Activated CD4-positive, alpha-beta T cell treated with anti-CD3 and anti-CD28 coated beads for 36 hours (primary cell): ENCODE measurements at places on chromosomes 3 and 15. TPM values are rescaled to one million over a fixed set of nuclear protein-coding genes. Genes with fewer than 3 reads are reported as not detected.

The SCAANT1 gene
- not detected for total RNA-seq

The CCR1 gene
- 0.16 TPM for total RNA-seq

DNA sequence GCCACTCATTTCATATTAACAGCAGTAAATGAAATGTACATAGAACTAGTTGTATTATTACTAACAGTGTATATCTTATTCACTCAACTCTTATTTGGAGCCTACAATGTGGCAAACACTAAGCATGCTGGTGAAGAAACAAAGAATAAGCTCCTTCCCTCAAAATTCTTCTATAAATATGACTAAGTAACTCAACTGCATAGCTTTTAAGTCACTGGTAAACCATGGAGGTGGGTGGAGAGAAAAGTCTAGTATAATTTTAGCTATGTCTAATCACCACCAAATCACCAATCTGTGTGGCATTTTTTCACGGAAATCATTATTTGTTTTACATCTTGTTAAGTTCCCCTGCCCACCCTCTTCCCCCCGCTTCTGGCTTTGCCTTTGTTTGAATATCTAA is 17.5 kb downstream of the COPS2 start:
- DNase-seq = no peak

DNA sequence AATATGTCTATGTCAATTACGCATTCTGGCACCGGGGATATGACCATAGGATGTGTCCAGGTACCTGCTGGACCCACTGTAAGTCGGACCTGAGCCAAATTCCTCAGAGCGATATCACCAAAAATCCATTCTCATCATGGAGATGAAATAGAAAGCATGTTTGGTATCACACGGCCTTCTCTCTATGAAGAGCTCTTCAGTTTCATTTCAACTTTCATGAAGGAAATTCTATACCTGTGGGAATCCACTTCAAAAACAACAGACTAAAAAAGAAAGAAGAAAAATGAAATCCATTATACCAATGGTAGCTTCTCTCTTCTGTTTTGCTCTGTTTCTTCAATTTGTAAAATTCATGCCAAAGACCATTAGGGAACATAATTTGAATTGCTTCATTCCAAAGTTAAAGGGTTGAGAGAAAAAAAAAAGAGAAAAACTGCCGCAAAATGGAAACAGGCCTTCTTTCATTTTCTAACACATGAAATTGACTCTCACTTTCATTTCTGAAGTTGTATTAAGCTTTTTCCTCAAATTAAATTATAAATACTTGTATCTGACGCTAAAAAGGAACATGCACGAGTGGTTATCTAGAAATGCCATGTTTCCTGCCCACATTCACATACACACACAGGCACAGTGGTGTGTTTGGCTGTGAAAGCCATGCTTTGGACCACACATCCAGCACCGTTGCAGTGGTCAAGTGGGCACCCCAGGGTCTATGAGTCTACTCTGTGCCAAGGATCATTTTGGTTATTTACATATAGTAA is 46.9 kb upstream of the DIPK2A start:
- DNase-seq = no peak

- DNase-seq = no peak
These were observed 520.1 kb downstream of the ROBO1 start for GRCh38 chr3:79247725-79248043.

GRCh38 chr3:37982331-37982730 is 8.3 kb upstream of the VILL start:
- no peak for DNase-seq

- no peak for DNase-seq
These were observed 53.9 kb upstream of the ACKR4 start for GRCh38 chr3:132543011-132543739.

GRCh38 chr15:95698230-95698629 is 632.3 kb upstream of the NR2F2 start:
- no peak for DNase-seq

GRCh38 chr15:85649372-85649771 is 145.4 kb downstream of the KLHL25 start:
- DNase-seq = peak; percentile 62

DNA sequence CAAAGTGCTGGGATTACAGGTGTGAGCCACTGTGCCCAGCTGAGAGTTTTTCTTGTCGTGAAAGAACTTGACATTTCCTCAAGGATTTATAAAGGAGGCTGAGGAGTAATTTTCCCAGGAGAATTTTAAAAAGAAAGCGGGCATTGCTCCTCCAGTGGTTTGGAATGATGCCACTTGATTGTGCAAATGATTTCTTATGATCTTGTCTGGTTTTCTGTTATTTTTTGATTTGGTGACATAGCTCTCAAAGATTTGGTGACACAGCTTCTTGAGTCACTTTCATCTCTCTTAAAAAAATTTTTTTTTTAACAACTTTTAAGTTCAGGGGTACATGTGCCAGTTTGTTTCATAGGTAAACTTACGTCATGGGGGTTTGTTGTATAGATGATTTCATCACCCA is 24.6 kb upstream of the NFKBIZ start:
- no peak for DNase-seq

DNA sequence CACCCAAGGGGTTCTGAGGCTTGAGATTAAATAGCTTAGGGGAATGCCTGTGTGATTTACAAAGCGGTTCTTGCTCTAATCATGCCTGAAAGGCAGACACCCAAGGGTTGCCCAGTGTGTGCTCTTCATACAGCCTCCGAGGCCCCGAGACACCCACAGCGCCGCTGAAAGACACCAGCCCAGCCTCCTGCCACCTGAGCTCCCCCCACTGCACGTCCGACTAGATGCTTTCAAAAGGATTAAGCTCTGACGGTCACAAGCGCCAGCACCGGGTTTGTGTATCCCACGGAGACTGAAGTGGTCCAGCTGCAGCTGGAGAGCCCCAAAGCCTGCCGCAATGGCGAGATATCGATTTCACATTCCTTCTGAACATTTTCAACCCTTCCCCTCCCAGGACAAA is 50.3 kb downstream of the SPATA12 start:
- no peak for DNase-seq

DNA sequence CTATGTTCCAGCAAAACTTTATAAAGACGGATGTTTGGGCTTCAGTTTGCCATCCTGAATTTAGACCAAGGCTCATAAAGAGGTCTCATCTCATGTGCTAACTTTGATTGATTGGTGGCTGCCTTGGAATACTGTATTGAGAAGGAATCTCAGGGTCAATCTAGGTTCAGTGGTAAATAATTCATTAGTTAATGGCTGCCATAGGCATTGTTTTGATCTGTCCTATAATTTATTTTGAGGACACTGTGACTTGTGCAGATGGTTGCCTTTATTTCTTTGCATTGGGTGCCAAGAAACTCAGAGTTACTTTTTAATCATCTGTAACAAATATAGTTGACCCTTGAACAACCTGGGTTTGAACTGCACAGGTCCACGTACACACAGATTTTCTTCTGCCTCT is 159.8 kb downstream of the B3GALNT1 start:
- no peak for DNase-seq

DNA sequence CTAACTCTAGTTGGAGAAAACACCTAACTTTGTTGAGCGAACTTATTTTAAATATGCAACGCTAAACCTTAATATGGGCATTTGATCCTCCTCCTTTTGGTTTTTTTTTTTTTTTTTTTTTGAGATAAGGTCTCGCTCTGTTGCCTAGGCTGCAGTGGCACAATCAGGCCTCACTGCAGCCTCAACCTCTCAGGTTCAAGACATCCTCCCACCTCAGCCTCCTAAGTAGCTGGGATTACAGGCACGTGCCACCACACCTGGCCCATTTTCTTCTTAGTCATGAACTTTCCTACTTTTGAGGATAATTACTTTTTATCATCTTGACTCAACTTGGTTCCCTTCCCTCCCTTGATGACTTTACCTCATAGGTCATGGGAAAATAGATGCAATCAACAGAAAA is 3.9 kb downstream of the NUSAP1 start:
- DNase-seq = peak; percentile 17

DNA sequence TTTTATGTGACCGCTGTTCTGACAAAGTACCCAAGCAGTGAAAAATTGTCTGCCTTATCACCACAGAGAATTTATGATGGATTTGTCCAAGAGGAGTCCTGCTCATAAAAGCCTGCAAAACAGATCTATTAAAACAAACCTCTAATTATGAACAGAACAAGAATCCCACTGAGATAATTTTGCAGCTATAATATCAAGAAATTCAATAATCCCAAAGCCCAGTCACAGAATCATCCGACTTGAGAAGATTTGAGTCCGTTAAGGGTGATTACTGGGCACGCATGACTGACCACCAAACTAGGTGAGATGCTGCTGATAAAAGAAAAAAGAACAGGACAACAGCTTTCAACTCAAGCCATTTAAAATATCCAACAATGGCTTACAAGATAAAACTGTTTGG is 231.0 kb upstream of the WNT5A start:
- no peak for DNase-seq
